ENCODE measurements at places on chromosomes 3 and 15.
A peak's percentile ranks its signal among the peaks of the same experiment; 100 is the strongest.

- DNase-seq = no peak
Observed at GRCh38 chr15:74449095-74449494, 11.9 kb downstream of the UBL7 start.

DNA sequence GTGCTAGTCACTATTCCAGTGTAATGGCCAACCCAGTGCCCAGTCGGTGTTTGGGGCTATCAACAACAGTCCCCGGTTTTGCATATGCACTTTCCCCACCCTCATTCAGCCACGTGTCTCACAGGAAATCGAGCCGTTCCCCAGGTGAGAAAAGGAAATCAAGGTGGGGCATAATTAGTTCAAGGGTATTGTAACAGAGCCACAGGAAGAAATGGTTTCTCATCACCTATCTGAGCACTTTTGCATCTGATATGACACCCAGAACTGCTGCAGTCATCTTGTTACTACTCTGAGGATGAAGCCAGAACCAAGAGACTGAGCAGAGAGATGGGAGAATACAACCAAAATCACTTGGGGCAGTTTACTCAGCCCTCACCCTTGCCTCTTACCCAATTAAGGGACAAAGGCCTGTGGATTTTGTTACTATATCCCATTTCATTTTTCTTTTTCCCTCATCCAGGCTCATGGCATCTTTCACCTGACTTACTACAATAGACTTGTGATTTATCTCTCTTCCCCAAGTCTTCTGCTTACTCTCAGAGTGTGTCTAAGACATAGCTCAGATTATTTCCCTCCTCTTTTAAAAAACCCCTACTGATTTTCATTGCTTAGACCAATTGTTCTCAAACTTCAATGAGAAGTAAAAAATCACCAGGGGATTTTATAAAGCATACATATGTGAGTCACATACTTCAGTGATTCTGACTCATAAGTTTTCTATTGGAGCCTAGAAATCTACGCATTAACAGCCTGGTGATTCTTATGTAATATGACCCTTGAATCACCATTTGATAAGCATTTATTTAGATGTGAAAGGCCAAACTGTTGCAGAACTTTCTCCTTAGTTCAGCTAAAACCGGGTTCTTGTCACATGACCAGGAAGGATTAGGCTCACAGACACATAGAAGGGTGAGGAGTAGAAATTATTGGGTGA is 40.5 kb downstream of the TRAT1 start:
- peak; percentile 51 for DNase-seq

- DNase-seq = no peak
Observed at GRCh38 chr15:42919799-42920518, 619 bp downstream of the TTBK2 start.

DNA sequence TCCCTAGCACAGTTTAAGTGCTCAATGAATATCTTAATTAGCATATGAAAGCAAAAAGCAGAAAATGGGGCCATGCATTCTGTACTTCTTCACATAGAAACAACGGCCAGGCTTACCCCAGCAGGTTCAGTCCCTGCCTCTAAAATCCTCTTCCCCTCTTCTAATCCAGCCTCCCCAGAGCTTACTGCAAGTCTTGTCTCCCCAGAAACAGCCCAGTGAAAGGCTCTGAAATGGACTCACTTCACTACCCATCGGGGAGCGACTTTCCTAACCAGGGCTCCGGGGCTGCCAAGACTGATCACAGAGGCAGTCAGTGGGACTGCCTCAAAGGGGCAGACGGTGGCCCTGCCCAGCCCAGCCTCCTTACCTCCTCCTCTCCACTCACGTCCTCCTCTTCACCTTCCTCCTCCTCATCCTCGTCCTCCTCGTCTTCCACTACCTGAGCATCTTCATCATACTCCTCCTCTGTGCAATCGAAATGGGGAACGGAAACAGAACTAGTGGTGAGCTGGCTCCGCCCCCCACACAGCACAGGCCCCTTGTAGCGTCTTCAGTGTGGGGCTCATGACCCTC is 38.0 kb downstream of the ANP32A start:
- DNase-seq = no peak

- no peak for DNase-seq
Observed at GRCh38 chr3:97969541-97969940, 2.7 kb downstream of the RIOX2 start.

GRCh38 chr3:52323526-52324295 is 7.6 kb downstream of the DNAH1 start:
- DNase-seq = no peak

DNA sequence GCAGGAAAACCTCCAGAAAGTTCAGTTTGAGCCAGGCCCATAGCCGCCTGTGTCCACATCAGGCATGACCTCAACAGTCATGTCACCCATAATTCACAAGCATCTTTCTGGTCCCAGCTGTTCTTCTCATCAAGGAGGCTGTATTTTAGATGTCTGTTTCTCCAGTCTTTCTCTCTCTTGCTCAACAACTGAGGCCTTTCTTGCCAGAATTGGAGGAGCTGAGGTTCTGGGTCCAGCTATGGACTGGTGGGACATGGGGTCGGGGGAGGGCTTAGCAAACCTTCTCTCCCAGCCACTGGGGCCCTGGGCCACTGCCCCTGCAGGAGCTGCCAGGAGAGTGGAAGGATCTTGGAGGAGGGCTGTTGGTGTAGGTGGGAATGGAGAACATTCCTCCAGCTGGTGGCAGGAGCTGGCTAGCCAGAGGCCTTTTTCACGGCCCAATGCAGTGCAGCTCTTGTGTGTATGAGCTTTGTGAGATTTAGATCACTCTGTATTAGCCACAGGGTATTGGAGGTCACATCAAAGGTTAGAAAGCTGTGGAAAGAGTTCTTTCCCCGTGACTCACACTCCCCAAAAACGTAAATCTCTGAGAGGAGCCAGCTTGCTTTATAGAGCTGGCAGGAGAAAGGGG is 23.5 kb downstream of the MAGEF1 start:
- no peak for DNase-seq

DNA sequence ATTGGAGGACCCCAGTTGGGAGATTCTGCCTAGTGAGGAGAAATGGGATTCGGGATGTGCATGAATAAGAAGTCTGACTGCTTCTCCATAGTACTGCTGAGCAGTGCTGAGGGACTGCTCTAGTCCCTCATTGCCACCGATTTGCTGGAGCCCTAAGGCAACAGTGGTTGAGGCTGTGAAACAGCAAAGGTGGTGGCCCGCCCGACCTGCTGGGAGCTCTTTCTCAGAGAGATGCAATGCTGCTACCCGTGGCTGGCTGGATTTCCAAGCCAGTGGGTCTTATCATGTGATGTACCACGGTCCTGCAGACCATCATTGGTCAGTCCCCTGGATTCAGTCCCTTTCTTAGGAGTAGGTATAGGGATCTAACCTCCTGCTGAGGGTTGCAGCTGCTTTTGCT is 42.6 kb upstream of the GCSAM start:
- DNase-seq = no peak

GRCh38 chr15:89533861-89534544 is 37.6 kb upstream of the RHCG start:
- DNase-seq = no peak

GRCh38 chr3:39222462-39222861 is 30.1 kb upstream of the XIRP1 start:
- DNase-seq = no peak

DNA sequence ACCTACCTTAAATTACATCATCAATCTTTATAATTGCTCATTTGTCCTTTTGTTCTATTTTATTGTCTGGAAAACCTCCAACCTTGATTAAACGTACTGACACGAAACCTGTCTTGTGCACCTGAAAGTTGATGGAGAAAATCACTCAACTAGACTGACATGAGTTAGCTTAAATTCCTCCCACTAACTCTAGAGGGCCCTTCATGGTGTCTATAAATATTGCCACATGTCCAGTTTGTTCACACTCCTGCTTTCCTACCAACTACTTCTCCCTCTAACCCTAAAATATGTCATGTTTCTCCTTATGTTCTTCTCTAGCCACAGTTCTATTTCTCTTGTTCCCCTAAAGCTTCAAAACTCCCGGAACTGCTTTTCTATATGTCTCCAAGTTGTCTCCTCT is 59.8 kb upstream of the SGO1 start:
- no peak for DNase-seq

DNA sequence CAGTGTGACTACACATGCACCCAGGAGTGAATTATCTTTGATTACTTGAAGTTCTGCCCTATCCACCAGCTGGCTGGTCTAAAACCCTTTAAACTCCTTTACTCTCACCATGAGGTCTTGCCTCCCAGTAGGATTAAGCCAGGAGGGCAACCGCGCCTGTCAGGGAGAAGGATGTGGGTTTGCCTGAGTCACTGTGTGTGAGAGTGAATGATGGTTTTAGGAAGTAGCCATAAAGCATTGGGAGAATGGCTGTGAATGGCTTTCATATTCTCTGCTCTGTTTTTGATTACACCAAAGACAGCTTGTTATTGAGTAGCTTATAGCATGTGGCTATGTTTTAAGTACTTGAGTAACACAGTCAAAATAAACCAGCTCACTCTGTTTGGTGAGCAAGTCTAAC is 637.7 kb upstream of the TBL1XR1 start:
- no peak for DNase-seq

DNA sequence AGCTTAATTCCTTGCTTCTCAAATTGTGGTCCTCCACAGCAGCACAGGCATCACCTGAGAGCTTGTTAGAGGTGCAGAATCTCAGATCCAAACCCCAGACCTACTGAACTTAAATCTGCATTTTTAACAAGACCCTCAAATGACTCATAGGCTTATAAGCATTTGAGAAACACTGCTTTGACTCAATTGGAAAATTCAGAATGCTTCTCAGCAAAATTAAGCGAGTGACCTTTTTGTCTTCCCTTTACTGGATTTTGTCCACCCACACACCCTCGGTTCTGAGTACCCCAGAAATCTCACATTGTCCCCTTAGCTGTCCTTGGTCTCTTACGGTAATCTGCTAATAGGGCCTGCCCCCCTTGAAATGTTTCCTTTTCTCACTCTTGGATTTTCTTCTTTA is 17.9 kb downstream of the CD80 start:
- no peak for DNase-seq

- DNase-seq = peak; percentile 52
Observed at GRCh38 chr15:41511899-41512369, 1.7 kb downstream of the LTK start.

- no peak for DNase-seq
Observed at GRCh38 chr3:99651531-99651930, 13.1 kb downstream of the COL8A1 start.

Data from activated T-cell treated with anti-CD3 and anti-CD28 coated beads, Interleukin-2, amount 50 U/mL, for 24 hours (primary cell).